ENCODE measurements at places on chromosomes 16 and 17. TPM values are rescaled to one million over a fixed set of nuclear protein-coding genes. Genes with fewer than 3 reads are reported as not detected.

The FBRS gene
- total RNA-seq, result 22.3 TPM

DNA sequence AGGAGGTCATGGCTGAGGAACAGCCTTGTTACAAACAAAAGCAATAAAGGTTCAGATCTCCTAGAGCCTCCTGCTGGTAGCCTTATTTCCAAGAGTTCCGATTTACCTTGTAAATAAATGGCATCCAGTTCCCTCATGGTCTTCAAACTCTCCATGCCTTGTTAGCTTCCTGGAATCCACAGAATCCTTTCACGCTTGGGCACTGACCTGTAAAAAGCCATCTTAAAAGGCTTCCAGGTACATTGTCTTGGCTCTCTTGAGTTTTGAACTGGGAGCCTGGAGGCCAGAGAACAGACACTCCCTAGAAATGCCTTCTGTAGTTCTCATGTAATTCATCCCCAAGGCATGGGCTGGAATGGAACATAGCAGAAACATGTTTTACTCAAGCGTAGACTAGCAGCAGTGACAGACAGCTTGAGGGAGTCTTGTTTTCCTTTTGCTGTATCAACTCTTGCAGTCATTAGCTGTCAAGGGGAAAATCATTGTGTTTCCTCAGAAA lies 207.9 kb downstream of the SNX29 start:
- no peak for DNase-seq

GRCh38 chr17:35872196-35872980 lies 3.7 kb upstream of the HEATR9 start:
- no peak for DNase-seq

- no peak for DNase-seq
Observed at GRCh38 chr17:55254375-55254774, 10.4 kb upstream of the HLF start.

- DNase-seq, result no peak
Observed at GRCh38 chr16:661184-661821, 6.6 kb upstream of the RHOT2 start.

DNA sequence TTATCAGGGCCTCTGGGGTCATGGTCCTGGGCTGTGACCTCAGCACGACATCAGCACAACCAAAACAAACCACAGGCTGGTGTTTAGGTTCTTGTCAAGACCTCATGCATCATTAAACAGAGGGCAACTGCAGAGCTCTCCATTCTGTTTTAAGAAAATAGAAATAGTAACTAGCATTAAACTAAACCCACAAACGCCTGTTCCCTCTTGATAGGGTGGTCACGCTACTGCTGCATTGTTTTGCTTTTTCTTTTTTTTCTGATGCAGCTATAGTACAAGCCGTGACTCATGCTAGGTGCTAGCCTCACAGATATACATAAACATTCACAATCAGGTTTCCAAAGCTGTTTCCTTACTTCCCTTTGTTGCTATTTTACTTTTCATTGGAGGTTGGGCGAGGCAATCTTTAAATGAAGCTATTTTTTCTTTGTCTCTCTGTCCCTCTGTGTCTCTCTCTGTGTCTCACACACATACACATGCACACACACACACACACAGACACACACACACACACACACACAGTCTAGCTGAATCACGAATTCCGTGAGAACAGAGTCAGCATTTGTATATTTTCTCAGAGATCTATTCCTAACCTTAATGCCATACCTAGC lies 310.3 kb downstream of the CDH13 start:
- DNase-seq, result no peak
